ENCODE measurements at places on chromosomes 1 and 21.
A peak's percentile ranks its signal among the peaks of the same experiment; 100 is the strongest.

- DNase-seq, result no peak
These were observed 19.7 kb downstream of the EPHA8 start for GRCh38 chr1:22582661-22583635.

- DNase-seq, result no peak
These were observed 6.2 kb downstream of the KCNK1 start for GRCh38 chr1:233620065-233620464.

GRCh38 chr1:182163821-182164223 is 102.3 kb upstream of the ZNF648 start:
- DNase-seq, result no peak

DNA sequence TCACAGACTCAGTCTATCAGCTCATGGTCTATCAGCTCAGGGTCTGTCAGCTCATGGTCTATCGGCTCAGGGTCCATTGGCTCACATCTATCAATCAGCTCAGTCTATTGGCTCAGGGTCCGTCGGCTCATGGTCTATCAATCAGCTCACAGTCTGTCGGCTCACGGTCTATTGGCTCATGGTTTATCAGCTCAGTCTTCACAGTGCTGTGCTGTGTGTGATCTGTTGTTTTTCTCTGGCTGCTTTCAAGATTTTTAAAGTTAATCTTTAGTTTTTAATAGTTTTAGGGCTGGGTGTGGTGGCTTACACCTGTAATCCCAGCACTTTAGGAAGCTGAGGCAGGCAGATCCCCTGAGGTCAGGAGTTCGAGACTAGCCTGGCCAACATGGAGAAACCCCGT is 14.4 kb downstream of the C1orf159 start:
- no peak for DNase-seq

GRCh38 chr1:5649795-5650194 is 342.4 kb downstream of the NPHP4 start:
- DNase-seq, result no peak

GRCh38 chr21:21230672-21231071 is 232.5 kb downstream of the NCAM2 start:
- DNase-seq, result no peak

- peak; percentile 91 for DNase-seq
These were observed 15.6 kb upstream of the TTLL10 start for GRCh38 chr1:1157914-1158710.

GRCh38 chr1:66502086-66502485 is 31.9 kb upstream of the SGIP1 start:
- DNase-seq, result no peak

DNA sequence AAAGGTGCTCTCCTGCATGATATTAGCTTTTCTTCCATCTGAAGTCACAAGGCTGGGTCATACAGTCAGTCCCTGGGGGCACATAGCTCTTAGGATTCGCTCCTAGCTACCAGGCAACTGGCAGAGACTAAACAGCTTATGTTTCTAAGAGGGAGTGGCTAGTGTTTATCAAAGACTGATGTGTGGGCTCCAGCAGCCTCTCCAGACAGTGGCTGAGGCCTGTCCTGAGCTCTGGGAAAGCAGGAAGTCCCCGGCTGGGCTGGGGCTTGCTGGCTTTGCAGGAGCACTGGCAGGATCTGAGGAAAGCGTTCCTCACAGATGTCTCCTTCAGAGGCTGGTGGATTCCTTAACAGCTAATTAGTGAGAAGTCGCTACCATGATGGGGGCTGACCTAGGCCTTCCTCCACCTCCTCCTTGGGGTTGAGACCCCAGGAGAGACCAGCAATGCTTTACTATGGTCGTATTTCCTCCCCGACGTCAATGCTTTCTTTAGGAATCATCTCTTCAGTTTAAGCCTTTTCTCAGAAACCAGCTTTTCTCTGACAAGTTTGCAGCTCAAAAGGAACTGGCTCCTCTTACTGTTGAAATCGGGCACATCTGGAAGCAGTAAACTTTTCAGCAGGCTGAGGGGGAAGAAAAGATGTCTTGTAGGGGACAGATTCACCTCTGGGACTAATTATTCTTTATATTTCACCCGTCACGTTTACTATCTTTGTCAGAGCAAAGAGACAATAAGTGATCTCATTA is 33.5 kb upstream of the HHAT start:
- no peak for DNase-seq

DNA sequence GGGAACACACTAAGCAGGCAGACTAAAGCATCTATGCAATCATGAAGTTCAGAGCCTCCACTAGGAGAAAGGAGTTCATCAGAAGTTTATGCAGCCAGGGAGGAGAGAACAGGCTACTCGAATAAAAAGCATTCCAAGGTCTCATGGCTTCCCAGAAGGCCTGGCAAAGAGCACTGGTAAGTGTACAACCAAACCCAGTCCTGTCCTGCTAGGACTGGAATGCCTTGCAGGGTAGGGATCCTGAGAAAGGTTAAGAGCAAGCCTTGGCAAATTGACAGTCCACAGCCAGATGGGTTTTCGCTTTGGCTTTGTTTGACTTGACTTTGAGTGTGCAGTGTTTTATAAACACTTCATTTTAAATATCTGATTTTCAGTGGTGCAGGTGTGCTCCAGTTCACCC is 133.6 kb upstream of the ATP1B1 start:
- DNase-seq, result no peak

GRCh38 chr1:222370913-222371675 is 176.8 kb downstream of the HHIPL2 start:
- DNase-seq, result no peak

DNA sequence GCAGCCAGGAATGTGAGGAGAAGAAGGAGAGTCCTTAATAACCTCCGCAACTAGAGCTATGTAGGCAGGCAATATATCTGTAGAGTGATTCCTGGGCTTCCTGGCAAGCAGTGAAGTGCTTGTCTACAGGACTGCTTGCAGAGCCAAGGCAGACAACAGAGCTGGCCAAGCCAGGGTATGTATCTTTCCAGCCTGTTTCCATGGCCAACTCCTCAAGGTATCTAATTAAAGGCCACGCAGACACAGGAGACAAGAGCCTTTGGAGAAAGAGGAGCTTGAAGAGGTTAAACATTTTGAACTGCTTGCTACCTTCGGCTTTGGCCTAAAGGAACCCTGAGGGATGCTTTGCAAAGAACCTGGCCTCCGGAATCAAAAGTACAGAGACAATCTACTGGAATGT is 137.4 kb downstream of the PIGK start:
- DNase-seq, result no peak

- DNase-seq, result peak; percentile 83
These were observed 7.4 kb downstream of the EFNA4 start for GRCh38 chr1:155070721-155071569.

GRCh38 chr1:94624203-94624602 is 82.6 kb upstream of the F3 start:
- DNase-seq, result no peak

DNA sequence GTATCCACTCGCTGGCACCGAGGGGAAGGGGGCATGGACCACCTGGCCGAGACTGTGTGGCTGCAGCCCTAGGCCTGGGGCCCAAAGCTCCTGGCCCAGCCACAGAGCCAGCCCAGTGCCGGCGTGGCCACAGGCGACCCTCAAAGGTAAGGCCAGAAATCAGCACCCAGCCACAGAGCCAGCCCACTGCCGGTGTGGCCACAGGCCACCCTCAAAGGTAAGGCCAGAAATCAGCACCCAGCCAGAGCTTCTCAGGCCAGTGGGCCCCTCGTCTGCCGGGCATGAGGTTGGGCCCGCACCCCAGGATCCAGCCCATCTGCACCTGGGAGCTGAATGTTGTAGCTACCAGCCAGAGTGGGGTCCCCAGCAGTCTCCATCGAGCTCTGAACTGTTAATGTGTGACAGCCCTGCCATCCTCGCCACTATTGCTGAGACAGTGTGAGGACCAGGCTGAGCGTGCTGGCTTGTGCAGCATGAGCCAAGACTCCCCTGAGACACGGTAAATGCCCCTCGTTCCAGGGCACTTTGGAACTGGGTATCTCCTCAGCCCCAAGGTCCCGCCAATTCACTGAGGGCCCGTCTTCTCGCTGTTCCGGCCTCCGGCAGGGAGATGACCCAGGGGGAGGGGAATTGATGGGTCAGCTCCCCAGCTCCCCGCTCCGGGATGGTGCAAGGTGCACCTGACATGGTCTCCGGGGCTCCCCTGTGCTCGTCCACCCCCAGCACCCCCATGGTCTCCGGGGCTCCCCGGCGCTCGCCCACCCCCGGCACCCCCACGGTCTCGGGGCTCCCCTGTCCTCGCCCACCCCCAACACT is 4.7 kb upstream of the FTCD start:
- DNase-seq, result no peak

- DNase-seq, result no peak
These were observed 247.0 kb downstream of the RERE start for GRCh38 chr1:8570465-8570864.

DNA sequence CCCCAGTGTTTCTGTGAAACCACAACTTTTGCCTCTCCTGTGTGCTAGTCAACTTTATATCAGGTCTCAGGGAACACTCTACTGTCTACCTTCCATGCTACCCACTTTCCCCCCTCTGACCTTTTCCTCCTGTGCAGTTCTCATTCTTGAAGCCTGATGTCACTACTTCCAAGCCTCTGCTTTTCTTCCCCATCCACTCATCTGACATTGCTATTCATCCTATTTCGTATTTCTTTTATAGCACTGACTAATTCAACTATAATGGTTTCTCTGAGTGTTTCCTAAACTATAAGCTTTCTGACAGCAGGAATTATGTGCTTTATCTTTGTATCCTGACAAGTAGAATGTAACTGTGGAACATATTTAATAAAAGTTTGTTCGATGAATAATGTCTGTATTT is 18.2 kb upstream of the DPH5 start:
- no peak for DNase-seq

DNA sequence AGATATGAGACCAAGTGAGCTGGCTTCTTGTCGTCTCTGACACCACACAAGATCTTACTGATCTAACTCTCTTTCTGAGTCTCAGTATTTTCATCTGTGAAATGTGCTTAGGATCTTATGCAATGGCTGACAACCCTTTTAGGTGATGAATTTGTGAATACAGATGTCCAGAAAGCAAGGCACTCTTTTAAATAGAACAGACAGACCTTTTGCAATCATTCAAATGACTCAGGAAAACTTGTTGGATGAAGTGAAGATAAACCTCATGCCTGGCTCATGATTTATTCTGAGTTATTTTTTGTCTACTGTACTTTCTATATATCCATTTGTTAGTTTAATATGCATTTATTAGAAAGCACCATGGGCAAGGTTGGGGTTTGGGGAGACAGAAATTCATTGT is 411.3 kb downstream of the PTPRU start:
- no peak for DNase-seq

DNA sequence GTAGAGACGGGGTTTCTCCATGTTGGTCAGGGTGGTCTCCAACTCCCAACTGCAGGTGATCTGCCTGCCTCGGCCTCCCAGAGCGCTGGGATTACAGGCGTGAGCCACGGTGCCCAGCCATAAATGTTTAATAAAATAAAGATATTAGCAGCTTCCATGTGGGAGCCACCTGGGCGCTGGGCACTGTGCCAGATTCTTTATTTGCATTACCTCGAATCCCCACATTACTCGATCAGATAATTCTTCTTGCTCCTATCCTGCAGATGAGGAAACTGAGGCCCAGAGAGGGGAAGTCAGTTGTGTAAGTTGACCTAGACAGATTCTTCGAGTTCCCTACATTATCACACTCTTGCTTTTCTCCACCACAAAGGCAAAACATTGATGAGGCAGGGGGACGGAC is 24.9 kb upstream of the TENT5B start:
- DNase-seq, result no peak

DNA sequence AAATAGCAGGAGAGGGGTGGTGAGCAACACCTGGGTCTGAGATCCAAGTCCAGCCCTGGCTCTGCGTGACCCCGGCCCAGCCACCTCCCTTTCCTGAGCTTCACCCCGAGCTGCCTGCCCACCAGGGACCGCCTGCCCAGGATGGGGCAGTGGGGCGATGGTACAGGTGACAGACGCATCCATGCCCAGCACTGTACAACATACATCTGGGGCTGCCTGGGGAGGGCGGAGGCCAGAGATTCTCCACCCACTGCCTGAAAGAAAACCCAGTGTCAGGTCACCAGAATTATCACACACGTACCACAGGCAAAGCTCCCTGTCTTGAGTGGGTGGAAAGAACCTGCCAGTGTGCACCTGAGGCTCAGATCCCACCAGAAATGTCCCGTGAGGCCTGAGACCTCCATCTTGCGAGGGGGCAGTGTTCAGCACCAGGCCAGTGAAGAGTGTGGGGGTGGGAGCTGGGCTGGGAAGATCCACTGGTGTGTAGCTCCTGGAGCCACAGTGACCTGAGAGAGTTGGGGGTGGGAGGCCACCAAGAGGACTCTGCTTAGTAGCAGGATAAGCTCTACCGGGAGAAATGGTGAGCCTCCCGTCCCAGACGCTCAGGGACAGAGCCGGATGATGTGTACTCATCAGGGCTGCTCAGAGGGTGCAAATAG is 81.5 kb downstream of the DMRTB1 start:
- DNase-seq, result no peak

- no peak for DNase-seq
These were observed 67.7 kb downstream of the SELENOF start for GRCh38 chr1:86846164-86846647.

GRCh38 chr1:85091671-85092280 is 43.5 kb upstream of the MCOLN3 start:
- no peak for DNase-seq

- DNase-seq, result no peak
These were observed at the start of gene GJA5 for GRCh38 chr1:147760481-147761260. Gene GJA5 (minus strand): TSS chr1:147760602. CDS start chr1:147759238, 1,364 bp downstream.

DNA sequence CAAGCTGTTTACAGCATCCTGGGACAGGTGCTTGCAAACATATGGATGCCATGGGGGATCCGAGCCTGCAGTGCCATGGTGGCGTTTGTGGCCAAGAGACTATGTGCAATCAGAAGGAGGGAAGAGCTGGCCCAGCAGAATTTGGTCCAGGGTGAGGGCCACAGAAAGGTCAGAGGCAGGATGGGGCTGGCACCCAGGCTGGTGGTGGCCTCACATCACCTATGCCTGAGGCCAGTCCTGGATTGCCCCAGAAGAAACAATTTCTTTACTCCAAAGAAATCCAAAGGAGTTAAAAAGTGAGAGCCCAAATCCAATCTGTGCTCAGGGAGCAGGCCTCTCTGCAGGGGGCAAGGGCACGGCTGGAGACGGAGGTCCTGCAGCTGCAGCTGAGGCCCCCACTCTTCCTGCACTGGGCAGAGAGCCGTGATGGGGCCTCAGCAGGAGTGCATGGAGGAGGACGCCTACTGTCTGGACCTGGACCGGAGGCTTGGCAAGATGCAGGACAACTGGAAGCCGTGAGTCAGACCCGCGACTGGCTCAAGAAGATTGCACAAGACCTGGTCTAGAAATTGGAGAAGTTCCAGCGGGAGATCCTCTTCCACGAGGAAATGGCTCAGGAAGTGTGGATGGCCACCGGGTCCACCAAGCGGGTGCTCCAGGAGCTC is 163.5 kb downstream of the RYR2 start:
- no peak for DNase-seq

Measured in GM19239 (cell line).